IMR-90 (cell line): ENCODE measurements at places on chromosomes 1 and 21.

DNA sequence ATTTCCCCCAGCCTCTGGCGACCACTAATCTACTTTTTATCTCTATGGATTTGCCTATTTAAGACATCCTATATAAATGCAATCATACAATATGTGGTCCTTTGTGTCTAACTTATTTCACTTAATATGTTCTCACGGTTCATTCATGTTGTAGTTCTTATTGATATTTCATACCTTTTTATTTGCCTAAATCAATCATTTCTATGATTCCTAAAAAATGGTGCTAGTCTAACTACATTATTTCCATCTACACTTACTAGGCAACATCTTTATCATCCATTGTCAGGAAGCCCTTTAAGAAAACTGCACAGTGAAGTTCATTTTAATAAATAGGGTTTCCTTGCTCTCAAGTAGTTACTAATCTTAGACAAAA is 380 bp upstream of the FBXO28 start:
- DNase-seq, result no peak
- no peaks in the 10 kb centered on the region for H3K27me3 ChIP-seq
- H3K4me1 ChIP-seq, result no peaks in the 10 kb centered on the region
- H3K36me3 ChIP-seq, result no peaks in the 10 kb centered on the region

DNA sequence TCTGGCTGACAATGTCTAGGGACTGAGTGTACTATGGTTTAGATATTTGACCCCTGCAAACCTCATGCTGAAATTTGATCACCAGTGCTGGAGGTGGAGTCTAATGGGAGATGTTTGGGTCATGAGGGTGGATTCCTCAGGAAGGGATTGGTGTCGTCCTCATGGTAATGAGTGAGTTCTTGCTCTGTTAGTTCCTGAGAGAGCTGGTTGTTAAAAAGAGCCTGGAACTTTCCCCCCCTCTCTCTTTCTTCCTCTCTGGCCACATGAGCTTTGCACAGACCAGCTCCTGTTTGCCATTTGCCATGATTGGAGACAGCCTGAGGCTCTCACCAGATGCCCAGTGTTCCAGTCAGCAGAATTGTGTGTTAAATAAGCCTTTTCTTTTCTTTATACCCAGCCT is 36.6 kb upstream of the CNIH3 start:
- H3K27ac ChIP-seq, result no peak overlapping the region
- H3K27me3 ChIP-seq, result no peaks in the 10 kb centered on the region
- H3K4me1 ChIP-seq, result peaks cover 2% of the 10 kb centered on the region; the same call in 1 of the 2 replicates
- no peaks in the 10 kb centered on the region for H3K36me3 ChIP-seq
- no peak overlapping the region for H3K4me3 ChIP-seq

DNA sequence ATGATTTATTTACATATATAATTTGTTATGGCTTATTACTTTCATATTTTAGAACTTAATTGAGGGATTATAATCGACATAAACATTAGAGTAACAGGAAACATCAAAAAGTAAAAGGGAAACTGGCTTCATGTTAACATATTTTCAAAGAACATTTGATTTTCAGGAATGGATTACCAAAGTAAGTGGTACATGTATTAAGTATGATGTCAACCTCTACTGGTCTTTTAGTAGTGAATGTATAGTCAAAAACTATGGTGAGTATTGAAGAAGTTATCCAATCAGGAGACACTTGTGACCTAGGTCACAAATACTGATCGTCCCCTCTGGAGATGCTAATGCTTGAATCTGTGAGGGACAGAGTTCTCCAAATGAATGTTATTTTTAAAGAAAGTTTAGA is 768.9 kb upstream of the ADGRL4 start:
- no peaks in the 10 kb centered on the region for H3K36me3 ChIP-seq
- no peak for DNase-seq
- no peaks in the 10 kb centered on the region for H3K27me3 ChIP-seq
- H3K4me3 ChIP-seq, result no peak overlapping the region
- H3K4me1 ChIP-seq, result no peaks in the 10 kb centered on the region

DNA sequence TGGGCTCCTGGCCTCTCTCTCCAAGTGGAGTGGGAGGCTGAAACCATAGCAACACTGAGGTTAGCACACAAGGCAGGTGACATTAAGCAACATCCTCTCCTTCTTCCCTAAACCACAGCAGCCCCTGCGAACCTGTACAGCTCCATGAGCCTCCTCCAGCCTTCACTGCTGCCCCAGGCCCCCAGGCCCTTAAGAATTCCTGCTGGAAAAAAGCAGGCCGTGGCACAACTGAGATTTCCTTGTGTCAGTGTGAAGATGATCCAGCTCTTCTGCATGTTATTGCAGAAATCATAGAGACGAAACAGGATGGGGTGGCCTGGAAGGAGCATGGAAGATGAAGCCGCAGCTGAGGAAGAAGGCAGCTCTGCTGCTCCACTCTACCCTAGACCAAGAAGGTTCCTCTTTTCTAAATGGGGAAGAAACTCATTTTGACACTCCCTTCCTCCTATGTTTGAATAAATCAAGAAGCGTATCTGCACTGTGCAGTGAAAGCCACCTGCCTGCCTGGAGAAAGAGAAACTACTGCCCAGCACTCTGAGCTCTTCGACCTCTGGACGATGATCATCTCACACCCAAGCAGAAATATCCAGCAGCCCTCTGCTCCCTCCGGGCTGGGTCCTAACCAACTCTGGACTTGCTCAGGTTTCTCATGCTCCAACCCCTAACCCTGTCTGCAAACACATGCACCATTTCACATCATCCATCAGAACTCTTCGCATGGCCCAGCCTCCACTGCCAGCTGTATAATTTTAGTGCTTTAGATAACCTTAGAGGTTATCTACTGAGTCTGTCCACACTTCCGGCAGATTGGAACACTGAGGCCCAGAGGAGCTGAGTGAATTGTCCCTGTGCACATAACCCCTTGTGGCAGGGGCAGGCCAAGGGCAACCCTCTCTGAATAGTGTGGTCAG is 20.7 kb downstream of the SH3BP5L start:
- H3K4me1 ChIP-seq, result no peaks in the 10 kb centered on the region
- no peak overlapping the region for H3K27ac ChIP-seq
- no peak for DNase-seq

DNA sequence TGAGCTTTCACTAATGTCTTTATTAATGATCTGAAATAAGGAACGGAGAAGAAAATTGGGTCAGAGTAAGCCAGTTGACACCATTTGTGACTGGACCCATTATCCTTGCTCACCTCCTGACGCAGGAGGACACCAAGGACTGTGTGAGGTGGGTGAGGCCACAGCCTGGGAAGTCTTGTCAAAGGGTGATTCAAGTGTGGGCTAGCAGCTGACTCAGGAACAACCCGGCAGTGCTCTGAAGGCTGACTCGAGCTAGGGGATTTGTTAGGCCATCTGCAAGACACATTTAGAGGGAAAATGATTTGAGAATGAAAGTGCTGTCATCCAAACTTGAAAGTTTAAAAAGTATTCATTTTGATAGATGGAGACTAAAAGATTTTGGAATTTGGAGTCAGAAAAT is 21.2 kb downstream of the PRRX1 start:
- no peaks in the 10 kb centered on the region; the same call in 1 of the 2 replicates for H3K36me3 ChIP-seq
- no peaks in the 10 kb centered on the region for H3K27me3 ChIP-seq
- no peak overlapping the region for H3K27ac ChIP-seq
- peak; percentile 94 for DNase-seq

- H3K27me3 ChIP-seq, result no peaks in the 10 kb centered on the region; the same call in 1 of the 2 replicates
- peak; percentile 16 for DNase-seq
- no peak overlapping the region for H3K4me3 ChIP-seq
- H3K4me1 ChIP-seq, result no peaks in the 10 kb centered on the region
Measured at GRCh38 chr1:225685476-225686176, 32.7 kb upstream of the ENAH start.

DNA sequence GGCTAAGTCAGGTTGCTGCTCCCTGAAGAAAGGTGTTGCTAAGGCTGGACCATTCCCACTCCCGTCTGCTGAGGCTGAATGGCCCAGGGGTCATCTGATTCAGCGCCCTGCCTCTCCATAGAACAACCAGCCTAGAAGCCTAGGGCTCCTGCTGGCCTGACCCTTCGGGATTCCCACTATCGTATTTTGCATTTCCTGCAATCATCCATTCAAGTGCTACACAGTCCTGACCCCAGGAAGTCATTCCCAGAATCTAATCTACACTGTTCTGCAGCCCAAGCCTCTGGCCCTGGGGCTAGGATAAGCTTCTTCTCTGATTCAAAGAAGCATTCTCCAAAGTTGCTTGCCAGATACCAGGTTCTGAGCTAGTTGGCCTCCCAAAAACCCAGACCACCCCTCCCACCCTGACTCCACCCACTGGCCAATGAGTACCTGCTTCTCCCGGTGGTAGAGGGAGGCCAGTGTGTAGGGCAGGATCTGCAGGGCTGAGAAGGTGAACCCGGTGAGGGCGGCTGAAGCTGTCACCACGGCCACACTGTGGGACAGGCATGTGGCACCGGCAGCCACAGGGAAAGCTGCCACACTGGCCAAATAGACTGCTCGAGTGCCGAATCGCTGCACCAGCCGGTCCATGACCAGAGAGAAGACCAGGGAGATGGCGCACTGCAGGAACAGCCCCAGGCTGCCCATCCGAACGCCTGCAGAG is 18.7 kb downstream of the SLC45A3 start:
- no peak overlapping the region for H3K27ac ChIP-seq
- H3K4me1 ChIP-seq, result peaks cover 7% of the 10 kb centered on the region
- H3K27me3 ChIP-seq, result no peaks in the 10 kb centered on the region
- H3K36me3 ChIP-seq, result no peaks in the 10 kb centered on the region
- DNase-seq, result no peak
- H3K4me3 ChIP-seq, result no peak overlapping the region

- peaks cover 15% of the 10 kb centered on the region for H3K27me3 ChIP-seq
- peaks cover 1% of the 10 kb centered on the region; the same call in 1 of the 2 replicates for H3K36me3 ChIP-seq
- no peak within 1 kb of the TSS for H3K27ac ChIP-seq
- peak; percentile 11 for DNase-seq
Measured at GRCh38 chr1:32870615-32871363, at the start of gene FNDC5. Gene FNDC5 (minus strand): TSS chr1:32870912.

DNA sequence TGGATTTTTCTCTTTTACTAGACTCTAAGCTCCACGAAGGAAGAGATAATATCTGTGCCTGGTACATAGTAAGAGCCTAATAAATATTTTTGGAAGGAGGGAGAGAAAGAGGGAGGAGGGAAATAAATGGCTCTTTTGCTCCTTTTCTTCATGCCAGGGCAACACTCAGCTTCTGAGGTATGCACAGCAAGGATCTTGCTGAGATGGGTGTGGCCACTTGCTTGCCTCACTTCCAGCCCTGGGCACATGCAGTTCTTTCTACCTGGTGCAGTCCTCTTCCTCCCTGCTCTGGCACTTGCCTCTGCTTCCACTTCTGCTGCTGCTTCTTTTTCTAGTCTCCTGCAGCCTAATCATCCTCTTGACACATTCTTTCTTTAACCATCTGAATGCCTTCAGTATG is 148.1 kb downstream of the FGGY start:
- H3K4me1 ChIP-seq, result peaks cover 9% of the 10 kb centered on the region
- no peaks in the 10 kb centered on the region for H3K36me3 ChIP-seq
- DNase-seq, result no peak
- H3K27ac ChIP-seq, result no peak overlapping the region
- H3K4me3 ChIP-seq, result no peak overlapping the region
- no peaks in the 10 kb centered on the region for H3K27me3 ChIP-seq

DNA sequence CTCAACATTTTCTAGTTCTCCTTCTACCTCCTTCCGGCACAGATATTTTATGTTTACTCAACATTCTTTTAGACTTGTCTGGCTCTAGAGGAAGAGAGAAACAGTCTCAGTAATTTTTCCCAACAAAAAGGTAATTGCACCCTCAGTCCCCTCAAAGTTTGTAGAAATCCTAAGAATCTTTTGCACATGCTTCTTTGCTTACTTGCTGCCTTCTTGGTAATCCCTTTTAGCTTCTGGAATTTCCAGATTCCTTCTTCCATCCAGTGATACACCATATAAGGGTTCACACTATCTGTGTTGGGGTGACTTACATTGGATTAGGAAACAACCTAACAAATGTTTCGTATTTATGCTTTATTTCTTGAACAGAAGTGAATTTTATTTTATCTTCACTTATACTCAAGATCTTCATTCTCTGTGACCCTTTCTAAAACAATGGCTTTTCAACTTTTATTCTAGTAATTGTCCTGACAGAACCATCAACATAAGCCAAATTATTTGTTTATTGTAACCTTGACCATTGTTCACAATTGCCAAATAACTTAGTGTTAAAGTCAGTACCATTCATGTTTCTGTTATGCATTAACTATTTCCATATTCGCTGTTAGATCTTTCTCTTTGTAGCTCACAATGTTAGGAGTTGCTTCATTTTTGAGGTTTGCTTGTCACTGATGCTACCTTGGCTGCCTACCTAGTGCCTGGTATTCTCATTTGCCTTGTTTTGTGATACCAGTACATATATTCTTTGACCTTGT is 238.1 kb downstream of the HMCN1 start:
- no peaks in the 10 kb centered on the region for H3K27me3 ChIP-seq
- no peak overlapping the region for H3K4me3 ChIP-seq
- DNase-seq, result peak; percentile 41
- H3K27ac ChIP-seq, result no peak overlapping the region; the same call in 1 of the 2 replicates
- H3K36me3 ChIP-seq, result no peaks in the 10 kb centered on the region

DNA sequence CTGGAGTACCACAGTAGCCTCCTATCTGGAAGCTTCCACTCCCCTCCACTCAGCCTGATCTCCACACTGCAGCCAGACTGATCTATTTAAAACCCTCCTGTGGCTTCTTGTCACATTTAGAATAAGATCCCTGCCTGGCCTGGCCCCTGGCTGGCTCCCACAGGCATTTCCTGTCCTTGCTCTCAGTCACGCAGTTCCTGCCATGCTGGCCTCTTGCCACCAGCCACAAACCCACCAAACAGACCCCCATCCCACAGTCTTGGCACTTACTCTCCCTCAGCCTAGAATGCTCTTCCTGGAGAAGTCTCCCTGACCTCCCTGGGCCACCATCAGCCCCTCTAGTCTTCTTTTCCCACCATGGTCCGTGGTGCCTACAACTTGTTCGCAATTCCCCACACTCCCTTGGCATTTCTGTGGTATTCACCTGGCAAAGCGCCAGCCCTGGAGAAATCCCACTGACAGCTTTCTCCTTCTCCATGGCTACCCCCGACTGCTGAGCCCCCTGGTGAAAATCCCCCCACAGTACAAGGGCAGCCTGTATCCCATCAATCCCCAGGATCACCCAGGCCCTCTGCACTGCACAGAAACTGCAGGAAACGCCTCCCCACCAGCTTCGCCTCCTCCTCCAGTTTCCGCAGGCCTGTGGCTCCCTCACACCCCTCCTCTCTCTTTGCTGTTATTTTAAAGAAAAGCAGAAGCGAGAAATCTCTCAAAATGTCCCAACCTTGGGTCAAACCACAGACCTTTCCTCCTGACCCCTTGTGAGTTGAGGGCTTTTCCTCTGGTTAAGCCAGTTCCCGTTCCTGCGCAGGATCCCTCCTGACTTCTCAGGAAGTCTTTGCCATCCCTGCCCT is 94.5 kb downstream of the SYT2 start:
- H3K27me3 ChIP-seq, result no peaks in the 10 kb centered on the region
- H3K36me3 ChIP-seq, result no peaks in the 10 kb centered on the region
- H3K4me3 ChIP-seq, result no peak overlapping the region
- H3K4me1 ChIP-seq, result peaks cover 28% of the 10 kb centered on the region
- peak overlapping the region; percentile 58 for H3K27ac ChIP-seq
- DNase-seq, result peak; percentile 45

DNA sequence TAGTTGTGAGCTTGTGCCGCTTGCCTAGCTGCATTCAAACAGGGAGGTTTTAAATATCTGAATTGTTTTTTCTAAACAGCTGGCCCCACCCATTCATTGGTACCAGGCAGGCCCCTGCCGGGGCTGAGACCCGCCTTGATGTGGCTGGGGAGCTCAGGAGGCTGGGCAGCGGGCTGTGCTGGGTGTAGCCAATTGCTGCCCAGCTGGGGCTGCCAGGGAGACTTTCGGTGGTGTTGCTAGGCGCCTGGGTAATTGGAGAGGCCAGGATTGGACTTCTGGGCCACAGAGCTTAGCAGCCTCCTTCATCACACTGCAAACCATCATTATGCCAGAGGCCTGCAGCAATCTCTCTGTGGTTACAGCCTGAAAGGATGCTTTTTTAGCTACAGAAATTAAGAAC is 12.2 kb downstream of the RHBDL2 start:
- no peak overlapping the region for H3K27ac ChIP-seq
- H3K4me1 ChIP-seq, result peaks cover 4% of the 10 kb centered on the region; the same call in 1 of the 2 replicates
- no peak for DNase-seq
- H3K27me3 ChIP-seq, result no peaks in the 10 kb centered on the region
